ENCODE measurements at places on chromosomes 6 and 20. TPM values are rescaled to one million over a fixed set of nuclear protein-coding genes. Genes with fewer than 3 reads are reported as not detected.

Gene PRDM13
- total RNA-seq: 0.14 TPM

DNA sequence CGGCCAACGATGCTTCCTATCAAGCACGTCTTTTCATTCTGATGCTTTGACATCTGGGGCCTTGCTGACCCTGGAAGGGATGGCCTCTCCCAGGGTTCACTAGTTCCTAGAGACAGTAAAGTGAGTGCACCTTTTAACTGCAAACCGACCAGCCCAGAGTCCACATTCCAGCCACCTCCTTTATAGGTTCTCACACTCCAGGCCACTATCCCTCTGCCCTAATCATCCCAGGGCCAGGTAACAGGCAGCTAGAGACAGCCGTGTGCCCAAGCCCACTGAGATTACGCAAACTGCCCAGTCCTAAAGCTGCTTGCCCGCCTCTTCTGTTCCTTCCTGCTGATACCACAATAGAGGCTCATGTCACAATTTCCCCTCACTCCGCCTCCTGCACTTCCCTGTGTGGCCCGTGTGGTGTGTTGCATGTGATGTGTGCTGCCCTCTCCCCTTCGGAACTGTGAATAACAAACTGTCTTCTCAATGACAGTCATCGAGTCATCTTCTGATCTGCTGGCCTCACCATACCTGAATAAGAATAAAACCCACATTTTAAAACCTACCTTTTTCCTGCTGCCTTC is 123.7 kb upstream of the EXOC2 start:
- no peak for DNase-seq

Gene SLC25A27
- 0.52 TPM for total RNA-seq

GRCh38 chr6:79833264-79833963 is 113.9 kb downstream of the ELOVL4 start:
- DNase-seq: no peak

Gene RRAGD
- 16.0 TPM for total RNA-seq

DNA sequence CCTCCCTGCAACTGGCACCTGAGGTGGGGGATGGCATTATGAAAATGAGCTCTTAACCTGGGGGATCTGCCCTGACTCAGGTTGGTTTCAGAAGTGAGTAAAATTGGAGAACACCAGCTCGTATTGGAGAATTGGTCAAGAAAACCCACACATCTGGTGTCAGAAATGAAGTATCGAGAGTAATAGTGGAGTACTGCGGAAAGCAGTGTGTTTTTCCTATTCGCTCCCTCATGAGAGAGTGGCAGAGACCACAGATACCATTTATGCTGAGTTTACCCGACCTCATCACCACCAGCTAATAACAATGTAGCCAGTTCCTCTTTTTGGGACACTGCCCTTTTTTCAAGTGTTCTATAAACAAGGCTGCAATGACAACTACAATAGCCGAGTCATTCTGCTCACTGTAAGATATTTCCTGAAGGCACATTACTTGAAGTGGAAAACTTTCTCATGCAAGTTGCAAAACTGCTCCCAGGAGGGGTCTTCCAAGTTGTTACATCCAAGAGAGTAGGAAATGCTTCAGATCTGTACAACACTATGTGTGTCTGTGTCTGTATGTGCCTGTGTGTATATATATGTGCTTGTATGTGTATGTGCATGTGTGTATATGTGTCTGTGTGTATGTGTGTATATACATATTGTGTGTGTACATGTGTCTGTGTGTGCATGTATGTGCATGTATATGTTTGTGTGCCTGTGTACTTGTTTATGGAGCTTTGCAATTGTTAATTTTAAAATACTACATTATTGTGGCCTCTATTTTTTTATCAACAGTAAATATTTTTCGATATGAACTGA is 106.0 kb upstream of the CST7 start:
- no peak for DNase-seq

Gene FAM210B
- 23.9 TPM for total RNA-seq

Gene GPLD1
- total RNA-seq: 2.5 TPM

Gene STX11
- not detected for total RNA-seq

DNA sequence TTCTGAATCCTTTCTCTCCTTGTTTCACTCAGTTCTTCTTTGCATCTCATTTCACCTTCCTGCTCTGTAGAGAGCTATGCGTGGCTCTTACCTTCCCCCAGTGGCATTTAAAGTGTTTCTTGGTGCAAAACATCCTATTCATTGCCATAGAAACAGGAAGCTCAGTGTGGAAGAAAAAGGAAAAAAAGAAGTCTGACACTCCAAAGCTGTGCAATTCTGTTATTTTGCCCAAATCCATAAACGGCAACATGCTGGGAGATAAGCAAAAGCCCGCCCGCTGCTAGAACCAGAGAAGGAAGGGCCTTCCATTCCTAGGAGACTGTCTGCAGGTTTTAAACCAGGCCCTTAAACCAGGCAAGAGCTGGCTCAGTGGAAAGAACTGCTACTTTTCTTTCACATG is 247.1 kb downstream of the HIVEP2 start:
- no peak for DNase-seq

Gene RNF39
- 0.14 TPM for total RNA-seq

DNA sequence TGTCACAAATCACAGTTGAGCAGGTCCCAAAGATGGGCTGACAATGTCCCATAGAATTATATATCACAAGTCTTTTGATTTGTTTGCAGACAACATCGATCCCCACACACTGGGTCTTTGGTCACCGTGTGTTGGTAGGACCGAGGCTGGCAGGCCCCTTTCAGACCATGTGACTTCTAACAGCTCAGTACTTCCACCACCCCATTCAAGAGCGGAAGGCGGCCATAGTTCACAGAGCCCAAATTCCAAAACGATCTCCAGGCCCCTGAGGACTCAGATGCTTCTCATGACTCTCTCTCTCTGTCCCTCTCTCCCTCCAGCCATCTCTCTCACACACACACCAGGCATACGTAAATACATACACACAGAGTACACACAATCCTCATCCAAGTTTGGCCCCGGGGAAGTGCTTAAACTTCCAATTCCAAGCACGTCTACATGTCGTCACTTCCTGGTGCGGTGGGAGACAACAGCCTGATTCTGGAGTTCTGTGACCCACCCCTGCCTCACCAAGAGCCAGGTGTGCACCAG is 155.9 kb upstream of the INSM1 start:
- no peak for DNase-seq

Gene XKR7
- total RNA-seq: 0.73 TPM

Gene C2
- total RNA-seq: 0.63 TPM

Gene PERP
- total RNA-seq: 28.5 TPM

DNA sequence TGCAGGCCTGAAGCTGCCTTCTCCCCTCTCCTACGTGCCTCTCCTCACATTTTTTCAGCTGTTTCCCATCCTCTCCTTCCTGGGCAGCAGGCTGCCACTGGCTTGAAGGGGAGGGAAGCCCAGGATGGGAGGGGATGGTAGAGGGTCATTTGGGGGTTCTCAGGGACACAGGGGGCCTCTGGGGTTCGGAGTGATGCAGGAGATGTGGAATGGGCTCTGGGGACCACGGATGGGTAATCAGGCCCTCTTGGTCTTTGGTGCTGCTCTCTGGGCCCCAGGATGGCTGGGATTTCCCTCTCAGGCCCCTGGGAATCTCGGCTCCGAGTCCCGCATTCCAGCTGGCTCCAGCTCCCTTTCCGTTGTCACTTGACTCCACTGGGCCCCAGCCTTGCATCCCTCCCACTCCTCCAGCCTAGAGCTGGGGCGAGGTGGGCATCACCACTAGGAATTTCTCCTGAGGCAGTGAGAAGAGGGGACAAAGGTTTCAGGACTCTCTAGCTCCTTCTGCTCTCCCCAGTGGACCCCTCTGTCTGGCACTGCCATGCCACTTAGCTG is 2.0 kb upstream of the DDR1 start:
- peak; percentile 80 for DNase-seq

GRCh38 chr20:872855-873520 is 39.5 kb downstream of the FAM110A start:
- DNase-seq: peak; percentile 91

DNA sequence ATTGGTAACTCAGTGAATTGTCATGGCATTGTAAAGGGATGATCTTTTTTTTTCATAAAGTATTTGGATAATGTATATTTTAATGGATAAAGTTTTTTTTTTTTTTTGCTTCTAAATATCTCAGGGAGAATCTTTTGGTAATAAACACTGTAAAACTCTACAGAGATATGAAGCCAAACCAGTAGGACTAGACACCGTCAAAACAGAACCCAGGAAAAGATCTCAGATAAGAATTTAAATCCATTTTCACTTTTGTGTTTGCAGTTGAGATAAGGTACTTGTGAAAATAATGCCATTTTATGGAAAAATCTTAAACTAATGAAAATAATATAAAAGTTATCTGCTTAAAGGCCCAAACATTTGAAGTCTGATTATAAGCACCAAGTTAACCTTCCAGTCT is 27.0 kb downstream of the FAM83B start:
- no peak for DNase-seq

DNA sequence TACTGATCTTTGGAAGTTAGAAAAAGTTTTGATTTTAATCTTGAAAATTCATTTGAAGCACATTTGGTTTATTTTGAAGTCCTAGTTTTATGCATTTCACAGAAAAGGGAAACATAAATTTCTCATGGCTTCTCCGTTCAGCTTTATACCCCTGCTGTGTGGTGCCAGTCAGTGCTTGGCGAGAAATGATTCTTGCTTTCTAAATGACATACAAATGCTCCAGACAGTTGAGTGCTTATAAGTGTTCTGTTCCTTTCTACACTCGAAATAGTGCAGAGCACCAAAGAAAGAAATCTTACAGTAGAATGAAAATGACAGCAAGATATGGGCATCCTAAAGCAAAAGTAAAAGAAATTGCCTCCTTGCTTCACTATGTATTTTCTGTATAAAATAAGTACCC is 9.0 kb upstream of the ZNF292 start:
- no peak for DNase-seq

Gene TNFRSF6B
- total RNA-seq: not detected

- no peak for DNase-seq
Measured at GRCh38 chr6:70124443-70124842, 178.4 kb downstream of the COL9A1 start.

DNA sequence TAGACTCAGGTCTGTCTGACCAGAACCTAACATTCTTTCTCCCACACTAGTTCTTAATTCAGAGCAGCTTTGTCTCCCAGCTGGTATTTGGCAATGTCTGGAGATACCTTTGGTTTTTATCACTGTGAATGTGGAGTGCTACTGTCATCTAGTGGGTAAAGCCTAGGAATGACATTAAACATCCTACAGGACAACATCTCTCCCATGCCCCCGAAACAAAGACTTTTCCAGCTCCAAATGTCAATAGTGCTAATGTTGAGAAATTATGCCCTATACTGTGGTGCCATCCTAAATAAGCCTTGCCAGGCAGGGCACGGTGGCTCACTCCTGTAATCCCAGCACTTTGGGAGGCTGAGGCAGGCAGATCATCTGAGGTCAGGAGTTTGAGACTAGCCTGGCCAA is 4.2 kb upstream of the TTPAL start:
- DNase-seq: no peak

GRCh38 chr6:93213028-93213427 is 206.3 kb downstream of the EPHA7 start:
- DNase-seq: no peak

- no peak for DNase-seq
Measured at GRCh38 chr6:2478200-2478599, 232.8 kb upstream of the GMDS start.

DNA sequence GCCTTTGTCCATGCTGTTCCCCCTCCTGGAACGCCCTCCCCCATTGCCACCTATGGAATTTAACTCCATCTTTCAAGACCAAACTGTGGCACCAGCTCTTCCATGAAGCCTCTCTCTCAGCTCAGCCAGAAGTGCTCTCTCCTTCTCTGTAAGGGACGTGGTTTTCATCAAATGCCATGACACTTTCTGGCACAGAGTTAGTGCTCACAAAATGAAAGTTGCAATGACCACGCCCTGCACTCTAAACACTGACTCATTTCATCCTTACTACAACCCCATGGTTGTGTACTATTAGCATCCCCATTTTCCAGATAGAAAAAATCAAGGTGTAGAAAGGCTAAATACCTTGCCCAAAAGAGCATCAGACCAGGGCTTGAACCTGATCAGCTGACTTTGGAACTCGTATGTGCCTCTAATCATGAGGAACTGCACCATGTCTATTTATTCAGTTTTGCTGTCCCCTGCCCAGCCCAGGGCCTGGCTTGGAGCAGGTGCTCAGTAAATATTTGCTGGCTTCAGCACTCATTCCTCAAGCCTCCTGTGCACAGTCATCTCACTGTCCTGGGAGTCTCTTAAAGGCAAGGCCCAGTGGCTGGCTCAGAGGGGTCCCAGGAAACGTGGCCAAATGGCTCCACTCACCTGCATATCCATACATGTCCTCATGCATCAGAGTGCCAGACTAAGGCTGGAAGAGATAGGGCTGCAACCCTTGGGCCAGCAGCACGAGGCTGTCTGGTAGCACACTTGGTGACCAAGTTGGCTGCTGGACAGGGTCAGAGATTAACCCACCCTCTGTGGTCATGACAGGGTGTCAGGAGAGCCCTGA is 77.9 kb downstream of the MRPL14 start:
- DNase-seq: no peak

Gene PRPH2
- total RNA-seq: 1.2 TPM

- peak; percentile 78 for DNase-seq
Measured at GRCh38 chr6:110875548-110876169, 1.1 kb downstream of the AMD1 start.
